ENCODE measurements at places on chromosomes 2 and 18. TPM values are rescaled to one million over a fixed set of nuclear protein-coding genes. Genes with fewer than 3 reads are reported as not detected.

Gene ATOH8
- total RNA-seq: 33.4 TPM

Gene GATA6
- 57.0 TPM for total RNA-seq

Gene TSPYL6
- not detected for total RNA-seq

- no peak for DNase-seq
- H3K36me3 ChIP-seq: no peaks in the 10 kb centered on the region
- no peaks in the 10 kb centered on the region for H3K4me1 ChIP-seq
- H3K27ac ChIP-seq: no peak overlapping the region
- no peak overlapping the region for H3K4me3 ChIP-seq
These were observed 53.7 kb downstream of the GPD2 start for GRCh38 chr2:156489750-156490465.

GRCh38 chr2:160336635-160337034 is 136.6 kb upstream of the ITGB6 start:
- H3K4me1 ChIP-seq: peaks cover 99% of the 10 kb centered on the region
- no peak overlapping the region for H3K27ac ChIP-seq
- no peaks in the 10 kb centered on the region for H3K36me3 ChIP-seq
- H3K27me3 ChIP-seq: no peaks in the 10 kb centered on the region
- no peak for DNase-seq

- H3K27me3 ChIP-seq: peaks cover 99% of the 10 kb centered on the region
- DNase-seq: no peak
- no peak overlapping the region for H3K27ac ChIP-seq
- H3K4me3 ChIP-seq: peak overlapping the region; percentile 33
- no peaks in the 10 kb centered on the region for H3K36me3 ChIP-seq
- H3K4me1 ChIP-seq: peaks cover 46% of the 10 kb centered on the region
These were observed 2.8 kb downstream of the SP9 start for GRCh38 chr2:174337337-174338146.

DNA sequence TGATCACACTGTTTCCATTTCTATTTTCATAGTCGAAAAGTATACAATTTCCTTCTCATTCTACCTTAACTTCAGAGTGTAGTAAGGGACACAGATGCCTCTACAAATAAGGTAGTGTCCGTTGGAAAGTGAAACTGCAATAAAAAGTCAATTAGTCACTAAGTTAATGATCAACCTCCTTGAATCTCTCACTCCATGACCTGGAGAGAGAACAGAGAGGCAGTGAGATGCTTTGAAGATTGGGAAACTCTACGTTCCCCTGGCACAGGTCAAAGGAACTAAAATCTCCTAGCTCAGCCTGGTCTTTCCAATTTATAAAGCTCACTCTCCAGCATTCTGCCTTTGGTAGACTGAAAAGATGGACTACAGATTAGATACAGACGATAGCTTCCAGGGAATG is 153.8 kb upstream of the ACAA2 start:
- no peak overlapping the region for H3K4me3 ChIP-seq
- no peaks in the 10 kb centered on the region for H3K36me3 ChIP-seq
- H3K27me3 ChIP-seq: no peaks in the 10 kb centered on the region
- no peaks in the 10 kb centered on the region for H3K4me1 ChIP-seq
- DNase-seq: no peak
- H3K27ac ChIP-seq: no peak overlapping the region

- no peak for DNase-seq
- no peaks in the 10 kb centered on the region for H3K36me3 ChIP-seq
- H3K4me1 ChIP-seq: no peaks in the 10 kb centered on the region
- no peak overlapping the region for H3K4me3 ChIP-seq
- no peak overlapping the region for H3K27ac ChIP-seq
- H3K27me3 ChIP-seq: no peaks in the 10 kb centered on the region
These were observed 90.8 kb upstream of the PIK3C3 start for GRCh38 chr18:41864216-41864615.

DNA sequence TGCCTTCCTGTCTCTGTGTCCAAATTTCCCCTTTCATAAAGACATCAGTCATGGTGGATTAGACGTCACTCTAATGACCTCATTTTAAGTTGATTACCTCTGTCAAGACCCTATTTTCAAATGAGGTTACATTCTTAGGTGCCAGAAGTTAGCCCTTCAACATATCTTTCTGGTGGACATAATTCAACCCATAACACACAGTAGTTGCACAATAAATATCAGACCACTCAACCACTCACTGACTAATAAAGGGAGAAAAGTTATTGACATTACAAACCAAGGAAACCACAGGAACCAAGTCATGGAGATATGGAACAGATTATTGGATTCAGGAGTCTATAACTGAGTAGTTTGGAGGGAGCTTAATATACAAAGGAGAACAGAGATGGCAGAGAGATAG is 377.4 kb upstream of the ACVR2A start:
- H3K4me3 ChIP-seq: no peak overlapping the region
- H3K27me3 ChIP-seq: no peaks in the 10 kb centered on the region
- no peaks in the 10 kb centered on the region for H3K36me3 ChIP-seq
- no peaks in the 10 kb centered on the region for H3K4me1 ChIP-seq

DNA sequence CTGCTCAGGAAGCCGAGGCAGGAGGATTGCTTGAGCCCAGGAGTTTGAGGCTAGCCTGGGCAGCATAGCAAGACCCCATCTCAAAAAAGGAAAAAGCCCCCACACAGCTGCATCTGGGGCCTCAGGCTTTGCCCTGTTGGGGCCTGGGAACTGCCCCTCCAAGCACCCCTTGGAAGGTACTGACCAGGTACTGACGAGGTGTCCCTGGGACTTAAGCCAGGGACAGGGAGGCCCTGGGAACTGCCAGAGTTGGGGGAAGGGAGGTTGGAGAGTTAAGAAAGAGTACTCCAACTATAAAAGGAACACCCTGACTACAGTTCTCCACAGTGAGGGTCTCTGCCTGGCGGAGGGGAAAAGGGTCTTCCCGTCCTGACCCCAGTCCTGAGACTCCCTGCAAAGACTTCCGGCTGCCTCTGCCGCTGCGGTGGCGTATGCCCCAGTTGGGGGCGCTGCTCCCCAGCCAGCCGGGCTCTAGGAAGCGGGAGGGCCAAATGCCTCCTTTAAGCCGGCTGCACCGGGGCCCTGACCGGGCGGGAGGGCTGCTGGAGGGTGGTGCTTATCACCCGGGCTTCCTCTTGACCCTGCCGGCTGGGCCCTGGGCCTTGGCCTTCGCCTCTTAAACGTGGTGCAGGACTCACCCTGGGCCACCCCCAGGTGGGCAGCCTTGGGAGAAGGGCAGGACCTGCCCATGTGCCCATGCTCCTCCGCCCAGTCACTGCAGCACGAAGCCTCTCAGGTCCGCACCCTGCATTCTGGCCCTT is 12.8 kb downstream of the SLC30A3 start:
- DNase-seq: peak; percentile 64
- H3K36me3 ChIP-seq: no peaks in the 10 kb centered on the region
- no peak overlapping the region for H3K27ac ChIP-seq
- peaks cover 7% of the 10 kb centered on the region for H3K4me1 ChIP-seq

GRCh38 chr2:160561551-160562295 is 68.1 kb upstream of the RBMS1 start:
- H3K27me3 ChIP-seq: no peaks in the 10 kb centered on the region
- no peaks in the 10 kb centered on the region for H3K36me3 ChIP-seq
- DNase-seq: no peak
- no peak overlapping the region for H3K27ac ChIP-seq
- H3K4me3 ChIP-seq: no peak overlapping the region
- H3K4me1 ChIP-seq: no peaks in the 10 kb centered on the region

GRCh38 chr2:102141011-102141943 is 1.3 kb upstream of the IL1R1 start:
- H3K27me3 ChIP-seq: no peaks in the 10 kb centered on the region
- H3K4me3 ChIP-seq: peak overlapping the region; percentile 54
- H3K4me1 ChIP-seq: peaks cover 45% of the 10 kb centered on the region
- H3K36me3 ChIP-seq: peaks cover 12% of the 10 kb centered on the region

DNA sequence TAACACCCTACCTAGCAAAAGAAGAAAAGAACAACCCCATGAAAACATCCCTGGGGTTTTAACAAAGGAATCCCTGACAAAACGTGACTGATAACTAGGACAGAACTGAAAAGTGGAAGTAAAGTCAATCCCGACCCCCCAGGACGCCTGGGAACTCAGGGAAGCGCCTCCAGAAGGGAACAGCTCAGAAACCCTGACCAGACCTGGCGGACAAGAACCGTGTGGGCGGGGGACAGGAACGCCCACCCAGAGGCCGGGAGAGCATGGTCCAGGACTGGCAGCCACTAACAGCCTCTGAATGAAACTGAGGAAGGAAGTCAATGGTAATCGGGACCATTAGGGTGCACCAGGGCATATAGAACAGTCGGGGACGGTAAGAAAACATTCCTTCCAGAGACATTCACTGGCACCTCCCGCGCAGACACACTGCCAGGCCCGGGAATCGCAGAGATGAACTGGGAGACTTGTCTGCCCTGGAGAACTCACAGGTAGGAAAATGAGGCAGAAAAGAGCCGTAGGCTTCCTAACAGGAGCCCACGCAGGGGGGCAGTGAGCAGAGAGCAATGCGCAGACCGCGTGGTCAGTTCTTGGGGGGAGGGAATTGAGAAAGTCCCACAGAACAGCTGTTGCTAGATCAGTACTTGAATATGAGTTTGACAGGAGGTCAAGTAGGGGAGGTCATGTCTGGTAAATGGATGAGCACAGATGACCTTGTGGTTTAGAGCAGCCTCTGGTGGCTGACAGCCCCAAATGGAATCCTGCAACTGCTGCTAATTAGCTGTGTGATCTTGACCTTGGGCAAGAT is 1.3 kb upstream of the TBC1D8 start:
- peak overlapping the region; percentile 82 for H3K4me3 ChIP-seq
- peak overlapping the region; percentile 83 for H3K27ac ChIP-seq
- peaks cover 36% of the 10 kb centered on the region for H3K4me1 ChIP-seq
- no peaks in the 10 kb centered on the region for H3K27me3 ChIP-seq
- DNase-seq: peak; percentile 47

DNA sequence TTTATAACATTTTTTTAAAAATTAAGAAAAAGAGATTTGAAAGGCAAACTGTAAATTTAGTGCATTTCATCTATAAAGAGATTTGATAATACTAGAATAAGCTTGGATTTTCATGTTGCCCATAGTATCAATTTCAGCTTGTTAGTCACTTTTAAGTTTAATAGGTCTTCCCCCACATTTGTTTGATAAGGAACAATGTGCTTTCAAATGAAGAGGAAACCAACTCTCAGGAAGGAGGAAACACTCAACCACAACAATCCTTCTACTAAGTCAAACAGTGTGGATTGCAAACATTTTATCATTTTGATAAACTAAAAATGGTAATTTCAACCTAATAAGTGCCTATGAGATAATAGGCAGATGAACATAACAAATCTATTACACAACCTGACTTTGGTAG is 397.1 kb upstream of the CDH20 start:
- H3K36me3 ChIP-seq: no peaks in the 10 kb centered on the region
- no peak overlapping the region for H3K27ac ChIP-seq
- no peak overlapping the region for H3K4me3 ChIP-seq
- H3K4me1 ChIP-seq: no peaks in the 10 kb centered on the region

DNA sequence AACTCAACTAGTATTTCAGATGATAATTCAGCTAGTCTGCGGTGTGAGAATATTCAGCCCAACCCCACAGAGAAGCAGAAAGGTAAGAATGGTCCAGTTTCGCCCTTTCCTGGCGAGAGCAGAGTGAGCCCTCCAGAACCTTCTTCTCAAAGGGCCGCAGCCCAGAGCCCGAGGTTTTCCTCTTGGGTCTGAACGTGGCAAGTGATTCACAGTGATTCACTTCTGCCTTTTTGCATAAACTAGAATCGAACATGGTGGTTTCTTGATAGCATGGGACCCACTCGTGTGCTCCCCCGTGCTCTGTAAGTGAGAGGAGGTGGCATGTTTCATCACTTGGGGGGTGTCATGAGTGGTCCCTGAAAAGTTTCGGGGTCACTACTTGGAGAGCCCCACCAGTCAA is 24.2 kb downstream of the TRAF3IP1 start:
- no peak overlapping the region for H3K27ac ChIP-seq
- H3K36me3 ChIP-seq: peaks cover 15% of the 10 kb centered on the region
- H3K4me1 ChIP-seq: no peaks in the 10 kb centered on the region
- no peak overlapping the region for H3K4me3 ChIP-seq

DNA sequence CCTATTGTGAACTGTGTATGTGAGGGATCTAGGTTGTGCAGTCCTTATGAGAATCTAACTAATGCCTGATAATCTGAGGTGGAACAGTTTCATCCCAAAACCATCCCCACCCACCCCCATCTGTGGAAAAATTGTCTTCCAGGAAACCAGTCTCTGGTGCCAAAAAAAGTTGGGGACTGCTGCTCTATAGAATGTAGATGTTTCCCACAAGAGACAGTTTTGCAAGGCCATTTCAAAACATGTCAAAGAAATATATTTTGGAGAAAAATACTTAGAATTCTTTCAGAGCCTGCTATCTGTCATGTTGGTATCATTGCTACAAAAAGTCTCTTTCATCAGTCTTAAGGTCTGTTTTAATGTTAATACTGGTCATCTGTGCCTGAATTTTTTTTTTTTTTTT is 4.1 kb upstream of the SLC39A10 start:
- no peaks in the 10 kb centered on the region for H3K4me1 ChIP-seq
- H3K4me3 ChIP-seq: no peak overlapping the region
- no peaks in the 10 kb centered on the region for H3K36me3 ChIP-seq
- no peak overlapping the region for H3K27ac ChIP-seq
- no peaks in the 10 kb centered on the region for H3K27me3 ChIP-seq
- DNase-seq: no peak

DNA sequence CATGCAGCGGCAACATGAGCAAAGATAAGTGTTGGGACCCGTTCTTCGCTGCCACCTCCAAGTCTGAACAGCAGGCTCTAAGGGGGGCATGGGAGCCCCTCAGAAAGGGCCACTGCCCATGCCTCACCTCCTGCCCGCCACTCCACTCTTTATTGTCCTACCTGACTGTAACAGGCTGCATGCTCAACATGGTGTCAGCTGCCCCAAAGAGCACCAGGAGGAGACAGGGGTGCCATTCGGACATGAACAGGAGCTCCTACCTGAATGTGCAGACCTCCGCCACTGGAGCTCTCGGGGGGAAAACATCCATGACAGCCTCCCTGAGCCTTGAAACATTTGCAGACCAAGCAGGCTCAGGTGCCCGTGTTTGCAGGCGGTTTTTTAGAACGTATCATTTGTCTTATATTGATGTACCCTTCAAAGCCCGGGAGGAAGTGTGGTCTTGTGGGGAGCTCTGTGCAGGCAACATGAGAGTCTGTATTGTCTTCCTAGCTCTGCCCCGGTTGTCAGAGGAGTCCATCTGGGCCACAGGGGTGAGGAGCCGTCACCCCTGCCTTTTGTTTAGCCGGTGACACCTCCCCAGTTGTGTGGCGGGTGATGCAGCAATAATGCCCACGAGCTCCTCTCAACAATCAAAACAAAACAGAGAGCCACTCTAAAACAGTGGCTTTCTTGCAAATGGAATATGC is 35.1 kb upstream of the CD8A start:
- peaks cover under 1% of the 10 kb centered on the region for H3K27me3 ChIP-seq
- H3K27ac ChIP-seq: no peak overlapping the region
- H3K4me3 ChIP-seq: no peak overlapping the region
- H3K36me3 ChIP-seq: no peaks in the 10 kb centered on the region

- H3K4me1 ChIP-seq: no peaks in the 10 kb centered on the region
- no peaks in the 10 kb centered on the region for H3K36me3 ChIP-seq
- no peak overlapping the region for H3K4me3 ChIP-seq
- no peak overlapping the region for H3K27ac ChIP-seq
These were observed 16.6 kb downstream of the MARCHF4 start for GRCh38 chr2:216355711-216356110.

- no peaks in the 10 kb centered on the region for H3K4me1 ChIP-seq
- H3K36me3 ChIP-seq: no peaks in the 10 kb centered on the region
- H3K4me3 ChIP-seq: no peak overlapping the region
- no peaks in the 10 kb centered on the region for H3K27me3 ChIP-seq
These were observed 59.9 kb upstream of the LRPPRC start for GRCh38 chr2:44055664-44056063.
